ENCODE measurements at places on chromosomes 1 and 21.

- DNase-seq, result no peak
Measured at GRCh38 chr21:44348861-44349260, 4.6 kb upstream of the TRPM2 start.

DNA sequence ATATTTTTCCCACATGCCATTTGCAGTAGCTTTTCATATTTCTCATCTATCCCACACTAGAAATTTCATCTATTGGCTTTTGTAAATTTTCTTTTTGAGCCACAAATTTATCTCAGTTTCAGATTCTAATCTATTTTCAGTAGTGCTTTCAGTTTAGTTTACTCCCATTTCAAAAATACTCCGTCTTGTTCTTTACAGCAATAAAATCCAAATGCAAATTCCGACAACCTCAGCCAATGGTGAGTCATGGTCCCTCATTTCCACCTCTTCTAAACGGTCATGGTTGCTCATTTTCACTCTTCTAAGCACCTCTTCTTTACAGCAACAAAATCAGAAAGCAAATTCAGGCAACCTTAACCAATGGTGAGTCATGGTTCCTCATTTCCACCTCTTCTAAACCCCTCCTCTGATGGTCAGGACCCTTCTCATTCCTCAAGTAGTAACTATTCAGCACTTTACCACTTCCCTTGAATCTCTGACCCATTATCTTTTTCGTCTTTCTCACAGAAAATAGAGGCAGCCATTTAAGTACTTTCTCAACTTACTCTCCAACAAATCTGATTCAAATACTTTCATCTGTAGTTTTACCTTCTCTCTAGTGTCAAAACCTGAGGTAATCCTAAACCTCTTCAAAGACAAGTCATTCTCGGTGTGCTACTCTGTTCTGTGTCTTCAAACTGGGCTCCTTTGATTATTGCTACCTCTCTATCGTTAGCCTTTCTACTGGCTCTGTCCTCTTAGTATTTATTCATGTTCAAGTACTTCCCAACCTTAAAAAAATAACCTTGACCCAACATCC lies 34.4 kb downstream of the C21orf91 start:
- no peak for DNase-seq

DNA sequence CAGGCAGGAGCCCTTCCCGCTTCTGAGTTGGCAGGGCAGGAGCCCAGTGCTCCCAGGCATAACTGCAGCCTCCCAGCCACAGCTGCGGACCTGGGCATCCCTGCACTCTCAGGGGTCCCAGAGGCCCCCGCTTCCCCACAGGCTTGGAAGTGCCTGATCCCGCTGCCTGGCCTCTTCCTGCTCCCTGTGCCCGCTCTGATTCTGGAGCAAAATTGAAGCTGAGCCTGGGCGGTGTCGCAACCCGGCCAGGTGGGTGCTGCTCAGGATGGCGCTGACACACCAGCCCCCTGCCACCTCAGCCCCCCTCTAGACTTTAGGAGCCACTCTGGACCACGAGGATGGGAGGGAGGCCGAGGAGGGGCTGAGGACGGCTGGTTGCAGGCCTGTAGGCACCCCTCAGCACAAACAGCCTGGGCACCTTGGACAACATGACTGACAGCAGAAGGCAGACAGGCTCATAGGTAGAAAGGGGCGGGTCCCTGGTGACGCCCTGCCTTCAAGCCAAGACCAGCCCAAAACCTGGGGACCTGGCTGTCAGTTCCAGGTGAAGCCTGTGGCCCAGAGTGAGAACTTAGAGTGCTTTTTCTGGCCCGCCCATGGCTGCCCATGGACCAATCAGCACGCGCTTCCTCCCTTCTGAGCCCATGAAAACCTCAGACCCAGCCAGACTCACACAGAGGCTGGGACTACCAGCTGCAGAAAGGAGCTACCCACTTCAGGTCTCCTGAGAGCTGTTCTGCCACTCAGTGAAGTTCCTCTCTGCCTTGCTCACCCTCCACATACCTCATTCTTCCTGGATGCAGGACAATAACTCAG lies 7.2 kb downstream of the HLCS start:
- DNase-seq, result no peak

DNA sequence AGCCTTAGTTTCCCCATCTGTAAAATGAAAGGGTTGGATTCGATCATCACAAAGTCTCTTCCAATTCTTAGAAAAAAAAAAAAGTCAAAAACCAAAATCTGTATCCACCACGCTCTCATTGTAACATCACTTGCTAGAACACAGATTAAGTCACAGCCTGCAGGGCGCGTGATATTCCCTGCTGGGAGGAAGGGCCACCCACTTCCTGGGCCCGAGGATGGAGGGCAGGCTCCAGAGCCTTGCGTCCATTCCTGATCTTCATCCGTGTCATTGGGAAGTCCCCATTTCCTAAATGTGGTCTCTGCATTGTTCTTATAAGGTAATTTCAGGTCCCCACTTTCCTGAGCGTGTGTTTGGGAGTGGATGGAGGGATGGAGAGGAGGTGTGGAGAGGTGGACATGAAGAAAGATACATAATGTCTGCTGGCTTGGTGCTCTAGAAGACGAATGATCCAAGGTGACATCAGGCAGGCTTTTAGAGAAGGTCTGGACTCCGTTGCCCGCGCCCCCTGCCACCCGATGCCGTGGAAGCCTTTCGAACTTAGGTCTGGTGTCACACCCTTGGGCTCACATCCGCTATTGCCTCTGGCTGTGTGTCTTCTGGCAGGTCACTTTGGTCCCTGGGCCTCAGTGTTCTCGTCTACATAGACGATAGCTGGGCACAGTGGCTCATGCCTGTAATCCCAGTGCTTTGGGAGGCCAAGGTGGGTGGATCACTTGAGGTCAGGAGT lies 56.1 kb downstream of the ATP5PO start:
- DNase-seq, result no peak

DNA sequence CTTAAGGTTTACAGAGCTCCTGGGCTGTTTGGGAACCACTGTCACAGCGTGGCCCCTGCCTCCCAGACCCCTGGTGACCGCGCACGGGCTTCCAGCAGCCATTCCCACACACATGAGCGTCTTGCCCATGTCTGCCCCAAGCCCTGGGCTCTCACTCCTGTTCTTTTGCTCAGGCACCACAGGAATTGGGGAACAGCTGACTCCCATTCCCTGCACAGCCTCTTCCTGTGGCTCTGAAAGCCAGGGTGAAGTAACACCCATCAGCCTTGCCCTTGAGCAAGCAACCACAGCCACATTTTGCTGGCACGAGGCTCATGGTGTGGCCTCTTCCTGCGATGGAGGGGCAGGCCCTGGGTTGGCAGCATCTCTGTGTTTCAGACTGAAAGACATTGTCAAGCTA lies 14.3 kb upstream of the GPR157 start:
- DNase-seq, result no peak

DNA sequence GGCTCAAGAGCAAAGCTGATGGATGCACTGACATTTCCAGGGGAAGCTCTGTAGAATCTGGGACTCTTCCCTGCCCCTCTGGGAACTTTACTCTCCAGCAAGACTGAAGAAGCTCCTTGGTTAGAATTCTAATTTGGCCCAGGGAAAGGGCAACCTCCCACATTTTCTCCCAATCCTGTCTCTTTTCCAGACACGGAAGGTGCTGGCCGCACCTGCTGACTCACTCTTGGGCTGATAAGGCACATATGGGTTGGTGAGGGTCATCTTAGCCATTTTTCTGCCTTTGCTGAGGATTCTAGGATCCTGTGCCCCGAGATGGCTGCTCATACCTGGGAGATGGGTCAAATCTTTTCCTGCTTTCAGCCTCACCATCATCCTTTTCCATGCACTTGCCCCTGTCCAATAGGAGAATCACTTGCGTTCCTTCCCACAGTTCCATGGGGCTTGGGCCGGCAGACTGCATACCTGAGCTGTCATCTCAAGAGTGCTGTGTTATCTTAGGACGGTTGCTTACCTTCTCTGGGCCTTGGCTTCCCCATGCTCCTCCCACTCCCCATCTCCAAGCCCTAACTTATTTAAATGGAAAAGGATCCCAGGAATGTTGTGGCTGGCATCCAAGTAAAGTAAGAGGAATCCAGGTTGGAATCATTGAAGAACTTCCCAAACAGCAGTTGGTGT lies 1.3 kb downstream of the TINAGL1 start:
- no peak for DNase-seq

- DNase-seq, result no peak
Measured at GRCh38 chr1:39086865-39087409, 60.8 kb downstream of the NDUFS5 start.

GRCh38 chr1:194919146-194919545 lies 1689.1 kb downstream of the KCNT2 start:
- no peak for DNase-seq

- DNase-seq, result no peak
Measured at GRCh38 chr1:54347955-54348699, 58.1 kb downstream of the SSBP3 start.

GRCh38 chr1:184302346-184302745 lies 84.5 kb upstream of the C1orf21 start:
- DNase-seq, result no peak

GRCh38 chr1:91527266-91527765 lies 26.7 kb downstream of the CDC7 start:
- DNase-seq, result no peak

DNA sequence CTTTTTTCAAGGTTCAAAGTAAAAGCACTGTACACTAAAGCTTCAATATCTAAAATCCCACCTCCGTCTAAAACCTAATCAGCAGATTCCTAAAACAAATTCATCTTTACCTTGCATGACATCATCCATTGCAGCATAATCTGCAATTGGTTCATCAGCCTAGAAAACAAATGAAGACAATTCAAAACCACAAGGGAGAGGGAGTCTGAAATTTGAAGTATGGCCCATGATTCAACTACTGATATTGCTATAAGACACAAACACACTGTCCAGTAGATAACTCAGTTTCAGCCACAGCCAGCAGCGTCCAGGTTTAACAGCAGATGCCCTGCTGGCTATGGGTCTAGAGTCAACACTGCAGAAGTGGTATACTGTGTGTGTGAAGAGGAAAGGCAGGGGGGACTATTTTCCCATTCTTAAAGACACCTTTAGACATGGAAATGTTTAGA lies 17.9 kb upstream of the RAP1GAP start:
- DNase-seq, result no peak

- no peak for DNase-seq
Measured at GRCh38 chr1:54381524-54381923, 24.7 kb downstream of the SSBP3 start.

DNA sequence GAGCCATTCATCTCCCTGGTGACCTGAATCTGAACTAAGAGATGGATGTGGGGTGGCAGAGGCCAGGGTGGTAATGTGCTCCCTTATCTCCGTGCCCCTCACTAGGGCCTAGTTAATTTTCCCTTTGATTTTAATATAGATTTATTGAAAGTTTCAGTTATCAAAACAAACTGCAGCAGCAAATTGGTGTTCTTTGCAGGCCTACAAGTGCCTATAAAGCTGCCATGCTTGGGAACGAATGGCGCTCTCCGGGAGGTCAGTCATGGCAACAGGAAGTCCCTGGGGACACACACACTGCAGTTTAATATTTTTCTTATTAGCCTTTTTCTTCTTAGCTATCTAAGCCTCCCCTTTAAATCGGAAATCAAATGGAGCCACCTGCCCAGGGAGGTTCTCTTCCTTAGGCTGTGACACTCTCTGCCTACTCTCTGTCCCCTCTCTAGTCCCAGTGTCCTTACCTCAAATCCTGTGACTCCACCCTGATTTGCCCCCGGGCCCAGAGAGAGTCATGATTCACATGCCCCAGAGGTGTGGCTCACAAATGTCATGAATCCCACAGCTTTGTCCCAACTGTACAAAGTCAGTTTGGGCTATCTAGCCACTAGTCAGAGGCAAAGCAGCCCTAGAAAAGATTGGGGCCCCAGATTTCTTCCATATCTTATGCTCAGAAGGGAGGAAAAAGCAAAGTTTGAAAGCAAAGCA lies 4.3 kb upstream of the ERI3 start:
- no peak for DNase-seq

DNA sequence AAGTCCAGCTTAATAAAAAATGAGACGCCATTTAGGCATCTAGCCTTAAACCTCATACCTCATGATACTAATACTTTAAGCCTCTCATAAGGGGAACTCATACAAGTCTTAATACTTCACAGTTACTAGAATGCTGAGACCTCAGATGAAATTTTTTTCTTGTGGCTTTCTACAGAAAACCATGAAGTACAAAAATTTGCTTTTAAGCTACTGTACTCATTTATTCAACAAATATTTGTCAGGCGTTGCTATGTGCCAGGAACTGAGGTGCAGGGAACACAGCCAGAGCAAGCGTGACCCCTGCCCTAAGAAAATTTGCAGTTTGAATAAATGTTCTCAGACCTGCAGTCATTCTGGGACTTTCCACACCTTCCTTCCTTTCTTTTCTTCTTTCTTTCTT lies 150.6 kb downstream of the MRPL39 start:
- DNase-seq, result no peak

GRCh38 chr21:33372582-33372981 lies 30.6 kb upstream of the IFNGR2 start:
- no peak for DNase-seq

DNA sequence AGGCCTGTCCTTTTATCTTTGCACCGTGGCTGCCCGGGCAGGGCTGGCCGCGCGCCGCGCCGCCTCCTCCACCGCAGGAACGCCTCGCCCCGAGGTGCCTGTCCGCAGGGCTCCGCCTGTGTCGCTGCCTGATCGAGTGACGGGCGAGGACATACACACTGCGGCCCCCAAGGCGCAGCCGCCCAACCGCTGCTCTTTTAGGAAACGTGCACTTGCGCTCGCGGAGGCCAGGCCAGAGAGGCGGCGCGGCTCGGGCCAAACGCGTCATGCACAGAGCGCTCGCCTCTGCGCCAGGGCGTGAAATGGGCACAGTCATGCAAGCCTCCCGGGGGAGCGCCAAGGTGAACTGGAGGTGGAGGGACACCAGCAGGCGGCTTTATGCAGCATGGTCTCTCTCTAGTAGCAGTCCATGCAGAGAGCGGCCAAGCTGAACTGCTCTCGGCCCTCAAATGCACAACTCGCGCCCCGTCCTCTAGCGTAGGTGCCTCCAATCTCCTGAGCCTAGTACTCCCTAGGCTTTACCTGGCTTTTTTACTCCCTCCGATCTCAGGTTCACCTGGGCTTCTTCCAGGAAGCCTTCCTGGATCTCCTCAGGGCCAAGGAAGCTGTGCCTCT lies 12.9 kb downstream of the TRABD2B start:
- peak; percentile 74 for DNase-seq

DNA sequence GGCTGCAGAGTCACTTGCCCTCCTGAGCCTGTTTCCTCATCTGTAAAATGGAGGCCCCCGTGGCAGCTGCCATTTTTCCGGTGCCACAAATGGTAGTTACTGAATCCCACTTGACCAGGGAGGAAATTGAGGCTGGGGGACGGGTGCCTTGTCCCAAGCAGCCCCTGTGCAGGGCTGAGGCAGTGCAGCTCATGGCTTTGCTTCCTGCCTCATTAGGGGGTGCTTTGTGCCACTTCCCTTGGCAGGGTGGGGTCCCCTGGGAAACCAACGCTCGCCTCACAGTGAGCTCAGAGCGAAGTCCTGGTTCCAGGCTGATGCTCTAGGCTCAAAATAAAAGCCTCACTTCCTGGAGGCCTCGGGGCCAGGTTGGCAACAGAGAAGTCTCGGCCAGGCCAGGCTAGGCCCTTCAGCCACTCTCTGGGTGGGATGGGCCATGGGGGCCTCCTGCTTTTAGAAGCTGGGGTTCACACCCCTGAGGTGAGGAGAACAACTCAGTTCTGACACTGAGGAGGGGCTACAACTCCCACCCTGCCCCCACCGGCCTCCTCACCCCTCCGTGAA lies 6.8 kb downstream of the LAPTM5 start:
- DNase-seq, result peak; percentile 94

All from spleen (tissue), 13 donors.